ENCODE measurements at places on chromosomes 11 and 22. TPM values are rescaled to one million over a fixed set of nuclear protein-coding genes. Genes with fewer than 3 reads are reported as not detected.

GRCh38 chr22:30701872-30702271 is 7.2 kb downstream of the OSBP2 start:
- H3K36me3 ChIP-seq: no peaks in the 10 kb centered on the region
- H3K27ac ChIP-seq: no peak overlapping the region
- no peaks in the 10 kb centered on the region for H3K27me3 ChIP-seq
- no peak overlapping the region for H3K4me3 ChIP-seq

DNA sequence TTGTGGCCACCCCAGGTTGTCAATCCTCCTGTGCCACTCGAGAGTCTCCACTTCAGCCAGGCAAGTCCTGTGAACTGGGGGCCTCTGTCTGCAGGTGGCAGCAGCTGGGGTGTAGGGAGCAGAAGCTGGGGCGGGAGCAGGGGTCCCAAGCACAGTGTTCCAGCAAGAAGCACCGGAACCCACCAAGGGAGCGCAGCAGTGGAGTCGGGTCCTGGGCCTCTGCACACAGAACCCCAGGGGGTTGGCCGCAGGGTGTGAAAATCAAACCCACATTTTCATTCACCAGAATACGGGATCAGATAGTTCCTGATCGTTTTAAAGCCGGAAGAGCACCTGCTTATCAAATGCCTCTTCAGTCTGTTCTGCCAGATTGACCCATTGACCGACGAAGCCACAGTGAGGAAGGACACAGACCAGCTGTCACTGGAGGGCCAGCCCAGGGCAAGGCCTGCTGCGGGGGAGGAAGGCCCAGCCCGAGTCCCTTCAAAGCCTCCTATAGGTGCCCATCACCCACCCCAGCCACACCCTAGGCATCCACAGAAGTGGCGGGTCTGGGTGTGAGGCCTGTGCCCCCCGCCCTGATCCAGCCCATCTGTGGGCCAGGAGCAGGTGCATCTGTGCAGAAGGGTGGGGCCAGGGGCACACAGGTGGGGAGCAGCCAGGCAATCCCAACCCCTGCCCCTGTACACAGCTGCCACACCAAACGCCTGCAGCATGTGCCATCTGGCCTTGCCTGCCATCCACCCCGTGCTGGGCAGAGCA is 34.1 kb downstream of the RSPH14 start:
- DNase-seq: no peak
- no peaks in the 10 kb centered on the region for H3K4me1 ChIP-seq
- no peak overlapping the region for H3K27ac ChIP-seq

DNA sequence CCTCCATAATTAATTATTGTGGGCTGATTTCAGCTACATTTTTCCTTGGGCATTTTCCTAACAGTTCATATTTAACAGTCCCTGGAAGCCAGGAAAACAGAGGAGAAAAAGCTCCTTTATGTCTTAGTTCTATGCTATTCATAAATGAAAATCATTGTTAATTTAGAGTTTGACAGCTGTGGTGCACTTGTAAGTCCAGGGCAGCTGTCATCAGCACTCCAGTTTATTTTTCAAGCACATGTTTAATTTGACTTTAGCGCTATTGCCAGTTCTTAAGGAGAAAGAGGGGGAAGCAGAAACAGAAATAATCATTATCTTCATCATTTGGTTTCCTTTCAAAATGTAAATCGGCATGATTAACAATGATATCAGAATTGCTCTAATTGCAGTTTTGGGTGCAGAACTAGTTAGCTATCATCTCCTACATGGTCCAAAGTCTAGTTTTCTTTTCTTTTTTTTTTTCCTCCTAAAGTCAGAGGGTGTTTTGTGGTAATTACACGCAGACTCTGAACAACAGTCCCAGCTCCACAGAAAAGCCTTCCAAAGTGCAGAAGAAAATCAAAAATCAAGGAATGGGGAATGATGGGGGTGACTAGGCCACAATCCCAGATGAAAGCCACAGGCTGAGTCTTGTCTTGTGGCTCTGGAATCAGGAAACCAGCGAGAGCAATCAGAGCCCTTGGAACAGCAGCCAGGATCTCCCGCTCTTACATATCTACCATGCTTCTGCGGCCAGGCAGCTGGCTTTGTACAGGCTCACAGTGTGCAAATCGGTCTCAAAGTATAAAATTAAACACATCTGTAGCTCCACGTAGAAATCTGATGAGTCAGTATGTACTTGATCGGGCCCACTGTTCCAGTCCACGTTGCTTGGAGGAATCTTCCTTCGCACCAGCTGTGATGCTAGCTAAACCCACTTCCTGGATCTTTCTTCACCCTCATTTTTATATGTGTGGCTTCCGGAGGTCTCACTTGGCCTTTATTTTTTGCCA is 91.9 kb downstream of the SPON1 start:
- H3K4me1 ChIP-seq: no peaks in the 10 kb centered on the region
- no peaks in the 10 kb centered on the region for H3K36me3 ChIP-seq
- no peak overlapping the region for H3K4me3 ChIP-seq
- no peaks in the 10 kb centered on the region for H3K27me3 ChIP-seq
- H3K27ac ChIP-seq: no peak overlapping the region

DNA sequence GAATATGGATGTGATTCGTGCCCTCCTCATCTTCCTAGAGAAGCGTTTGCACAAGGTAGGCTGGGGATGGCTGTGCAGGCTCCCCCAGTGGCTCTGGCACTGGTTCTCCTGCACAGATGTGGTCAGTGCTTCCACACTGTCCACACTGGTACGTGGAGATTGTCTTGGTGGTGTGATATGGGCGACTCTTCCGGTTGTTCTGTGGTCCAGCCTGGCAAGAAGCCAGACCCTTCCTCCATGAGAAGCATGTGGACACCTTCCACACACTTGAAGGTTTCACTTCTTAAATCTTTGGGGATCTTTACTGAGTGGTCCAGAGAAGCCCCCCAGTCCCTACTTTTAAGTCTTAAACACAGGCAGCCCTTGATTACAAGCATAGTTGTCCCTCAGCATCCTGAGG is 3.8 kb downstream of the RIC8A start:
- no peaks in the 10 kb centered on the region for H3K27me3 ChIP-seq
- H3K4me3 ChIP-seq: no peak overlapping the region
- DNase-seq: no peak
- H3K4me1 ChIP-seq: peaks cover 21% of the 10 kb centered on the region
- H3K27ac ChIP-seq: no peak overlapping the region
- peaks cover 49% of the 10 kb centered on the region for H3K36me3 ChIP-seq

GRCh38 chr11:32109138-32109537 is 18.3 kb downstream of the RCN1 start:
- no peak overlapping the region for H3K4me3 ChIP-seq
- DNase-seq: no peak
- peaks cover 10% of the 10 kb centered on the region for H3K36me3 ChIP-seq
- no peaks in the 10 kb centered on the region for H3K27me3 ChIP-seq

DNA sequence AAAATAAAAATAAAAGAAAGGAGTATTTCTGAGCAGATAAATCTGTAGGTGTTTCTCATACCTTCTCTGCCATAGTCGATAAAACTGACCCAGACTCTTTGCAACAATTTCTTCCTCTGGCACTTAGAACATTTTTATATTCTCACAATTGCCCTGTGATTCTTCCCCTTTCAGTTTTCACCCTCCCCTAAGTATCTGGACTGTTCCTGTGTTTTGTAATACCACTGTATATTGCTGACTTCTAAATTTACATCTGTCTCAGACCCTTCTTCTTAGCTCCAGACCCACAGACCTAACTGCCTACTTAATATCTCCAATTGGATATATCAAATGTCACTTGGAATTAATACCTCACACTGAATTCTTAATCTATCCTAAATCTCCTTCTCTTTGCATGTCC is 133.4 kb upstream of the DDI1 start:
- H3K4me1 ChIP-seq: no peaks in the 10 kb centered on the region
- H3K4me3 ChIP-seq: no peak overlapping the region
- no peak overlapping the region for H3K27ac ChIP-seq
- H3K36me3 ChIP-seq: no peaks in the 10 kb centered on the region

- H3K4me3 ChIP-seq: no peak overlapping the region
- no peaks in the 10 kb centered on the region for H3K4me1 ChIP-seq
- H3K27ac ChIP-seq: no peak overlapping the region
- peaks cover 3% of the 10 kb centered on the region for H3K27me3 ChIP-seq
- H3K36me3 ChIP-seq: peaks cover 14% of the 10 kb centered on the region
Measured at GRCh38 chr11:120871194-120871593, 152.7 kb upstream of the TBCEL start.

DNA sequence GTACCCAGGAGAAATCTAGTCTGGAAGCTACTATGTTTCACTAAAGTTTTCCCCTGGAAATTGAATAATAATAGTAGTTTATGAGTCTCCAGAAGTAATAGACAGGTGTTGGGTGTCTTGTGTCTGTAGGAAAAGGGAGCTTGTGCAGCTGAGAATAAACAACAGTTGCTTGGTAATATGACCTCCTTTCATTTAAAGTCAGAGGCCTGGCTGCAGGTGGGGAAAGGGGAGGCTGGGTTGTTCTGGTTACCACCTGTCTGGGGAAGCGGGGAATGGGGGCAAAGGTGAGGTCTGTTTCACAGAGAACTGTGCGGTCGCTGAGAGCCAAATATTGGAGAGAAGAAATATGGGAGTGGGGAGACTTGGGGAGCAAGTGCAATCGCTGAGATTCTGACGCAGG is 3.3 kb upstream of the GRAMD1B start:
- no peak for DNase-seq
- no peaks in the 10 kb centered on the region for H3K36me3 ChIP-seq
- H3K27me3 ChIP-seq: peaks cover 7% of the 10 kb centered on the region
- H3K4me1 ChIP-seq: no peaks in the 10 kb centered on the region
- H3K4me3 ChIP-seq: no peak overlapping the region
- H3K27ac ChIP-seq: no peak overlapping the region

- no peaks in the 10 kb centered on the region for H3K36me3 ChIP-seq
- H3K27ac ChIP-seq: no peak overlapping the region
- no peak overlapping the region for H3K4me3 ChIP-seq
Measured at GRCh38 chr11:77747381-77747969, 73.0 kb downstream of the RSF1 start.

DNA sequence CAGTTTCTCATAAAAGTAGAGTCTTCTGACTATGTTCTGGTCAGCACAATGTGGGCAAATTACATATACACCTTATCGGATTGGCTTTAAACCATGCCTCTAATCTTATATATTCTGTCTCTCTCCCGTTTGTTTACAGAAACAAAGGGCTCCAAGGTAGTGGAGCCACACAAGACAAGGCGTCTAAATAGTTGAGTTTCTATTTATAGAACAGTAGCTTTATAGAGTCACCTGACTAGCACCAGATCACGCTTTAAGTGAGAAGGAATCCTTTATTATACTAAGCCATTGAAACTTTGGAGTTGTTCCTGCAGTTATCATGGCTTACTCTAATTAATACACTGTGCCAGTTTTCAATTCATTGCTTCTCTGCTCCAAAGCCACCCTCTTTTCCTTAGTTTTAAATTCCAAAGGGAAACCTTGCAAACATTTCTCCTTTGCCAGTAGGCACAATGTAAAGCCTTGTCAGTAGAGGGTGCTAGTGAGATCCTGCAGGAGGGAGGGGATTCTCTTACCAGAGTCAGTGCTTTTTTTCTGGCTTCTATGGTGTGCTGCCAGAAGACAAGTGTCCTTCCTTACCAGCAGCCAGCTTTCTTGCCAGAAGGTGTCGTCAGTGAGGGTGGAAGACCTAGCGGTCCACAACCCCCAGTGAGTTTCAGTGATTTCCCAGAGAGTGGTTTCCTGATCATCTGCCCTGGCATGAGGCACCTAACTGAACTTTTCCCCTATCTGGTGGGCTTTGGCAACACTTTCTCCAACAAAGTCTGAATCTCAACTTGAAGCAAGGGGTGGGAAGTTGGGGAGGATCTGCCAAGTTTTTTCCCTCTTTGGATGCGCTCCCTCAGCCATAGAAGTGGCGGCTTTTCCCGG is 71.7 kb downstream of the RAB38 start:
- no peaks in the 10 kb centered on the region for H3K4me1 ChIP-seq
- no peaks in the 10 kb centered on the region for H3K36me3 ChIP-seq
- no peak overlapping the region for H3K4me3 ChIP-seq
- no peak overlapping the region for H3K27ac ChIP-seq
- H3K27me3 ChIP-seq: no peaks in the 10 kb centered on the region

KCNJ1 gene
- total RNA-seq: 0.31 TPM

PACSIN3 gene
- total RNA-seq: 34.7 TPM

OR56A1 gene
- total RNA-seq: not detected

TIMM10B gene
- total RNA-seq: 43.4 TPM

DPAGT1 gene
- total RNA-seq: 29.4 TPM

All from lung (tissue), 17 donors.